ENCODE measurements at places on chromosomes 11 and 22.

GRCh38 chr11:102391549-102392237 lies 44.7 kb downstream of the BIRC2 start:
- no peak for DNase-seq

GRCh38 chr11:12744826-12745502 lies 70.7 kb downstream of the TEAD1 start:
- no peak for DNase-seq

GRCh38 chr11:66051371-66051765 lies 796 bp upstream of the SF3B2 start:
- DNase-seq: no peak

- DNase-seq: no peak
Measured at GRCh38 chr22:48660790-48661740, 1166.6 kb downstream of the BRD1 start.

- no peak for DNase-seq
Measured at GRCh38 chr22:47190276-47190956, 428.0 kb downstream of the TBC1D22A start.

DNA sequence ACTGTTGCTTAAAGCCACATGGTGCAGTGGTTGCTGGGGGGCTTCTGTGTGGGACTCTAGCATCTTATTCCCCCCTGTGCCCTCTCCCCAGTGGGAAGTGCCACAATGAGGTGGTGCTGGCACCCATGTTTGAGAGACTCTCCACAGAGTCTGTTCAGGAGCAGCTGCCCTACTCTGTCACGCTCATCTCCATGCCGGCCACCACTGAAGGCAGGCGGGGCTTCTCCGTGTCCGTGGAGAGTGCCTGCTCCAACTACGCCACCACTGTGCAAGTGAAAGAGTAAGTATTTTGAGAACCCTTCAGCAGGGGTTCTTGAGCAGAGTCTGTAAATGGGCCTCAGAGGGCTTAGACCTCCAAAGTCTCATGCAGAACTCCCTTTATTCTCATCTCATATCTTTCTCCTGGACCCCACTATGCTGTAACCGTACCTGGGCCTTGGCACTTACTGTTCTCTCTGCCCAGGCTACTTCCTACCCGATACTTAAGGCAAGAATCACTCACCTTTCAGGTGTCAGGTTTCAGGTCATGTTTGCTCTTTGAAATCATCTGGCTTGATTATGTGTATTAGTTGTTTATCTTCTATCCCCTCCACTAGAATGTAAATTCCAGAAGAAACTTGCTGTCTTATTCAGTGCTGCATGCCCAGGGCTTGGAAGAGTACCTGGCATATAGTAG lies 32.4 kb downstream of the PIK3IP1 start:
- no peak for DNase-seq

DNA sequence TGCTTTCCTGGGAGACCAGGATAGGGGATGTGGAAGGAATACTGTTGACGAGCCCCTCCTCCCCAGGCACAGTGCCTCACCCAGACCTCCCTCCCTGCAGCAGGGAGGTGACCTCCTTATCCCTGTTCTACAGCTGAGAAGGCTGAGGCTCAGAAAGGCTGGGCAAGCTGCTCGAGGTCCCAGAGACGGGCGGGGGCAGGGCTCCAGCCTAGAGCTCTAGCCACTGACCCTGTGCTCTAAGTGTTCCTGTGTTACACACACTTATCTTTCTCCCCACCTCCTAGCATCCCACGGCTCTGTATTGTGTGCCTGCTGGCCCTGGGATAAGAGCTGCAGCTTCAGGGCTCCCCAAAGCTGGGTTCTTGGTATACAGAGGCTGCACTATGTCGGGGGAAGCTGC lies 7.9 kb downstream of the CCDC134 start:
- no peak for DNase-seq

- no peak for DNase-seq
Measured at GRCh38 chr11:95045812-95046211, 3.4 kb upstream of the KDM4F start.

DNA sequence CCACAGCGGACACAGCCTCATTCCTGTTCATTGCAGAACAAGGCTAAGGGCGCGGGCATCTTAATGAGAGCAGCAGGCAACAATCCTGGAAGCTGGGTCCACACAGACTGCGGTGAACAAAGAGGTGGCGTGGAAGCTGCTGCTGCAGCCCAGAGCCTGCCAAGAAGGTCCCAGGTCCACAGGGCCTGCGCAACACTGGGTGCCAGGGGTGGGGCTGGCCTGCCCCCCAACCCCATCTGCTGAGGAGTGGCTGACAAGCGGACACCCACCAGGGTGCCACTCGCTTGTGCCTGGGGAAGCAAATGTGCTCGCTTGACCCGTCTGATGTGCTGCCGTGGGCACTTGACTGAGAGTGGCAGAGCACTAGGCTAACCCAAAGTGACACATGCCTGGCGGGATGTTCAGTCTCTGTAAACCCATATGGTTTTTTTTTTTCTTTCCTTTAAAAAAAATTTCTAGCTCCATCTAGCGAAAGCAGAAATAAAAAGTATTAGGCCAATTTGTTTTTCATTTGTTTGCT lies 83.2 kb upstream of the PITPNB start:
- DNase-seq: no peak

DNA sequence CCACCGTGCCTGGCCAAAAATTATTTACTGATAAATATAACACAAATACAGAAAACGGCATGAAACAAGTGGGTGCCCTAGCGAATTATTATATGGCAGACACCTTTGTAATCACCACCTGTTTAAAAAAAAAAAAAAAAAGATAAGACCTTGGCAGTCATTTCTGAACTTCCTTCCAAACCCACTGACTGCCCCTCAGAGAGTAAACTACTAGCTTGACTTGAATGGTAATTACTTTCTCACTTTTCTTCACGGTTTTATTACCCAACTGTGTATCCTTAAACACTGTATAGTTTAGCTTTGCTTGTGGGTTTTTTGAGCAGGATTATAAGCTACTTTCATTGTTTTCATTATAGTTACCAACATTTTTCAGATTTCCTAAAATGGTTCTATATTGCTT lies 23.7 kb downstream of the SFI1 start:
- DNase-seq: no peak

DNA sequence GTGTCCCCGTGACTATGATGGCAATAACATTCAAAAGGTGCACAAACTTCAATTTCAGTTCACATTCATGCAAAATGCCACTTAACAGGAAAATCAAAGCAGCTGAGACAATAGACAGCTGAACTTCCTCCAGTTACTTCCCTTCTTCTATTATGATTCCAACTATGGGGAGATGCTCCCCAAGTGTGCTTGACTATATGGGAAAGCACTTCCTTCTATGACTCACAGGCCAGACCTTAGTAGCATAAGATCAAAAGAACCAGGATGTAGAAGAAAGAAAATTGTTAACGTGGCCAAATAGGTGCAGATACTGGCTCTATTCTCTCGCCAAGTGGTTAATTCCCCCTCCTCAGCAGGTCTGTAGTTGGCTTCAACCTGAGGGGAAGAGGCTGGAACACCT lies 7.8 kb upstream of the FAT3 start:
- DNase-seq: no peak

- no peak for DNase-seq
Measured at GRCh38 chr11:69467196-69467595, 14.3 kb upstream of the LINC01488 start.

DNA sequence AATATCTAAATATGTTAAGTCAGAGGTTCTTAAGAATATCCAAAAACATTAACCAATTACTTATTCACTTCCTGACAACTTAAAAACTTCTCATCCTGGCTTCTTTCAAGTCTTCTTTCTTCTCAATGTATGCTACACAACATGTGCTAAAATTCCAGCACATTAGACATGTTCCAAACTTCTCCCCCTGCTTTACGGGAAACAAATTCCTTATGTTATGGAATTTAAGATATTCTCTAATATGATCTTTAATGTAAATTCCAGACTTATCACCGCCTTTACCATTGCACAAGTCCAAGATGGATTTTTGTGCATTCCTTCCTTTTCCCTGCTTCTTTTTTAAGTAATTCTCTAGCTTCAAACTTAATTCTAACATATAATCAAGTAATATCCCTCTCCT lies 964.5 kb upstream of the CHORDC1 start:
- DNase-seq: no peak

DNA sequence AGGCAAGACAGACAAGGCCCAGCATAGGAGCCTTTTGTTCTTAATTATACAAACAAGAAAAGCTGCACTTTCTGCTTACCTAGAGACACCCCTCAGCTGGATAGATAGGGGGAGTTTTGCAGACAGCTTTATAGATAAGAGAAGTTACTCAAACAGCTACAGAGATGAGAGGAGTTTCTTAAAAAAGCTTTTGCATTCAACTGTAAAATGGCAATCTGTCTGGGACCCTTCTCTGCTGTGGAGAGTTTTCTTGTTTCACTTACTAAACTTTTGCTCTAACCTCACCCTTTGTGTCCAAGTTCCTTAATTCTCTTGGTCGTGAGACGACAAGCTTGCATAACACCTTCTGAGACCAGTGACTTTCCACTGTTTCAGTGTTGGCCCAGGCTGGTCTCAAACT lies 103.8 kb upstream of the CHORDC1 start:
- DNase-seq: no peak

GRCh38 chr11:115552151-115552772 lies 48.0 kb upstream of the CADM1 start:
- no peak for DNase-seq

GRCh38 chr11:120129570-120129969 lies 8.3 kb downstream of the TRIM29 start:
- no peak for DNase-seq

GRCh38 chr11:110027627-110028371 lies 65.4 kb upstream of the ZC3H12C start:
- no peak for DNase-seq

- no peak for DNase-seq
Measured at GRCh38 chr22:31474743-31475142, 14.9 kb downstream of the EIF4ENIF1 start.

DNA sequence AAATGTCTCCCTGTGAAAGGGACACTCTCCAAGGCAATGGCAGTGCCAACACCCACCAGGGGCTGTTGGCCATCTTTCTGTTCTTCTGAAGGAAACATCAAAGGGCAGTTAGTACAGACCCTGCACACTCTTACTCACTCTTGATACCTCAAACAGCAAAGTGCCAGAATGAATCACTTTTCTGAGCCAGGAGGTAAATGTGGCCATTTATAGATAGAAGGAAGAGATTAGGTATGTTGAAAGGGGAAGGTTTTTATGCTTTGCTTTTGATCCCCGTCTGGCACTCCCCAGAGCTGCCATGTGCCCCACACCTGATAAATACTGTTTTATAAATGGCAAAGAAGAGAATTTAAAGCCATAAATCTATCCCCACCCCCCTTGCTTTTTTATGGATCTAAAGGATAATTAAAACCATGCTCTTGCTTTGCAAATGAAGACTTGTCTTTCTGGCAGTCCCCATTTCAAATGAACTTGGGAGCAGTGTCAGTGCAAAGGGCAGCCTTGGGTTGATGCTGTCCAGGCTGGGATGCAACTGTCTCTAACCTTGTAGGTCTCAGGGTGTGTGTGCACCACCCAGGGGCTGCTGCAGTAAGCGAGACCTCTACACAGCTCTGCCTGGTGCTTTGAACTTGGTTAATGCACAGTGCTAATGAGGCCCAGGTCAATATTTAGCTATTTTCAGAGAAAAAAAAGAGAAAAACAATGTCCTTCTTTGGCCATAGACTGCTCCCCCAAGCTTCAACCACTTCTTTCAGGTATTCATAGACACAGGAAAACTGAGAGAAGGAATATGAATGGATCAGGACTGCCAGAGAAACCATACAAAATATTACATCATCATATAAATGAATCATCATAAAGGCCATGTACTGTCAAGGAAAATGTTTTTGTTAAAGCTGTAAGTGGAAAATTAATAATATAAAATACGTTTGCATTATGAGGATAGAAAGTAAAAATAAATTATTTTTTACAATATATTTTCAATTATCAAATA lies 207.5 kb downstream of the ETS1 start:
- DNase-seq: no peak

- DNase-seq: no peak
Measured at GRCh38 chr11:102283116-102283485, 34.2 kb upstream of the BIRC3 start.

DNA sequence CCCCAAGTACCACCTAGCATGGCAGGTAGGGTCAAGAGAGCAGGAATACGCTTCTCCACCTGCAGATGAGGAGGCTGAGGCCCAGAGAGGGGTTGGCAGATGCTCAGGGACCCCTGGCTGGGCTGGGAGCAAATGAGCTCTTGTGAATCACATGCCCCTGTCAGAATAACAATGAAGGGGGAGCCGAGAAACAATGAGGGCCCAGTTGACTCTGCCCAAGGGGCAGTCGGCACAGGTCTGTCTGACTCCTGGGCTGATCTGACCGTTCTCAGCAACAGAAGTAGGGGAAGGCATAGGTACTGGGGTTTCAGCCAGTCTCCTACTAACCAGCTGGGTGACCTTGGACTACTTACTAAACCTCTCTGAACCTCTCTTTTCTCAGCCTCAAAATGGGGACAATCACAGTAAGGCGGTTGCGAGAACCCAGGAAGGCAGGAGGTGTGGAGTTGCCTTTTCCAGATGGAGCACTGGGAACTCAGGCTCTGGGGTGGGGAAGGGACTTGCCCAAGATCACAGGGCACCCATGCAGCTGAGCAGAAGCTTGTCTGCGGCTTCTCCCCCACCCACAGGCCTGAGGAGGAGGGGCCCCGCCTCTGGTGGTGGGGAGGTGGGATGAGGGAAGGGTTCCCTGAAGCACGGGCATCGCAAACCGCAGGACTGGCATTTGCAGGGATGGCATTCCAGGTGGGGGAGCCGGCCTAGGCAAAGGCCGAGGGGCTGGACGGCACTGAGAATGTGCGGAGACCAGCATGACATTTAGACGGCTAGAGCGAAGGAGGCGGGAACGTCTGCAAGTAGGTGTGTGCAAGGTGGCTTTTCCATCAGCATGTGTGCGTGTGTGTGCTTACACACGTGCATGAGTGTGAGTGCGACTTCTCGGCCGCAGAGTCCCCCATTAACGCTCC lies 163.0 kb downstream of the MN1 start:
- DNase-seq: no peak

DNA sequence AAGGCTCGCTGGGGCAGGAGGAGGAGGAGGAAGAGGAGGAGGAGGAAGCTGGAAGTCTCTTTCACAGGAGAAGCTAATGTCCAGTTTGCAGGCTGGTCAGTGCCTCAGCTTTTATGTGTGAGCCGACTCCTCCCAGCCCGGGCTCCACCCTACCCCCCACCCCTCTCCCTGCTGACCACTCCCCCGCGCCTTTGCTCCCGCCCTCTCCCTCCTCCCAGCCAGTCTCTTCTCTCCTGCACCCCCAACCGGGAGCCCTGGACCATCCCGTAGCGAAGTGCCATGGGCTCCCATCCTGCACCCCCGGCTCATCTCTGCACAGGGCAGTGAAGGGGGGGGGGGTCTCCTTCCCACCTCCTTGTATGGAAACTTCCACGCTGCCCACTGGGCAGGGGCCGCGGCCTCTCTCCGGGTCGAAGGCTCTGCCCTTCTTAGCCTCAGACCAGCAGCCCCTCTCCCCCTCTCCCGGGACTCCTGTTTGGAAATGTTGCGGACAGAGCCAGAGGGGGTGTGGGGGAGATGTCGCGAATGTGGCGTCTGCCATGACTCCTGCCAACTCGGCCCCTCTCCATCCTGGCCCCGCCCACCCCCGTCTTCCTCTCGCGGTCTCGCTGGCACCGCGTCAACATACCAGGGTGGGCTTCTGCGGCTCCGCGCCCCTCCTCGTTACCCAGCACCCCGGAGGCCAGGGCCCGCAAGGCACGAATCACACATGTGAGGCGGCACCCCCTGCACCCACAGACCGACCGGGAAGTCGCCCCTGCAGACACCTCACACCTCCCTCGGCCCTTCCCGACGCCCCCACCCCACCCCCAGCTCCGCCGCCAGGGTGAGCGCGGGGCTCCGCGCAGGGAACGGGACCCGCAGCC lies 1.8 kb downstream of the IGF2 start:
- no peak for DNase-seq

- no peak for DNase-seq
Measured at GRCh38 chr11:121029813-121030445, 6.0 kb downstream of the TBCEL start.

Data from germinal center (tissue), 1 donor.